T-helper 1 cell (primary cell): ENCODE measurements at places on chromosomes 16 and 17.

- no peak for DNase-seq
Observed at GRCh38 chr17:77999413-78000173, 41.1 kb downstream of the TNRC6C start.

- DNase-seq = no peak
Observed at GRCh38 chr17:7852262-7852670, 2.6 kb upstream of the TMEM88 start.

GRCh38 chr16:2692948-2693651 lies 10.8 kb downstream of the KCTD5 start:
- DNase-seq = no peak

DNA sequence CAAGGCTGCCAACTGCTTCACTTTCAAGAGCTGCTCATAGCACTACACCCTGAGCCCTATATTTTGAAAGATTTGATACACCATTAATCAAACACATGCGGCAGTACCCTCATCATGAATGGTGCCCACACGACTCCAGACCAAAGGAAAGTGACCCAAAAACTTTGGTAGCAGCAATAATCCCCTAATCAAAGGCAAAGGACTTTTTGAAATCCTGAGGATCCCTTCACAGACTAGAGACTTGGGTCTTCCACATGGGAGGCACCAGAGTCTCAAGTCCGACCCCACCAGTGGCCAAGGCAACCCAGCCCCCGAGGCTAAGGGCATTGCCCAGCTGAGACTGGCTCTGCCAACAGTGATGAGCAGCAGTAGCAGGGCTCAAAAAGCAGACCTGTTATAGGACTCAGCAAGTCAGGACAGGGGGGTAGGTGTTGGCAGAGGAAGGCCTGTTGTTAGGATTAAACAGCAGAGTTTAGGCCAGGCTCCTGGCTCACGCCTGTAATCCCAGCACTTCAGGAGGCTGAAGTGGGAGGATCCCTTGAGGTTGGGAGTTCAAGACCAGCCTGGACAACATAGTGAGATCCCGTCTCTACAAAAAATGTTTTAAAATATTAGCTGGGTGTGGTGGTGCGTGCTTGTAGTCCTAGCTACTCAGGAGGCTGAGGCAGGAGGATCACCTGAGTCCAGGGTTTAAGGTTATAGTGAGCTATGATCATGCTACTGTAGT lies 3.2 kb downstream of the TRIM25 start:
- DNase-seq = no peak

GRCh38 chr17:8954339-8954738 lies 11.2 kb downstream of the PIK3R5 start:
- DNase-seq = peak; percentile 72

GRCh38 chr17:158379-158778 lies 21.0 kb downstream of the SCGB1C2 start:
- DNase-seq = no peak

GRCh38 chr17:37605081-37605480 lies 4.1 kb downstream of the SYNRG start:
- no peak for DNase-seq

GRCh38 chr17:77188084-77189066 lies 47.6 kb downstream of the SEC14L1 start:
- DNase-seq = no peak

GRCh38 chr17:77374170-77374936 lies 233.6 kb downstream of the SEC14L1 start:
- DNase-seq = peak; percentile 55

DNA sequence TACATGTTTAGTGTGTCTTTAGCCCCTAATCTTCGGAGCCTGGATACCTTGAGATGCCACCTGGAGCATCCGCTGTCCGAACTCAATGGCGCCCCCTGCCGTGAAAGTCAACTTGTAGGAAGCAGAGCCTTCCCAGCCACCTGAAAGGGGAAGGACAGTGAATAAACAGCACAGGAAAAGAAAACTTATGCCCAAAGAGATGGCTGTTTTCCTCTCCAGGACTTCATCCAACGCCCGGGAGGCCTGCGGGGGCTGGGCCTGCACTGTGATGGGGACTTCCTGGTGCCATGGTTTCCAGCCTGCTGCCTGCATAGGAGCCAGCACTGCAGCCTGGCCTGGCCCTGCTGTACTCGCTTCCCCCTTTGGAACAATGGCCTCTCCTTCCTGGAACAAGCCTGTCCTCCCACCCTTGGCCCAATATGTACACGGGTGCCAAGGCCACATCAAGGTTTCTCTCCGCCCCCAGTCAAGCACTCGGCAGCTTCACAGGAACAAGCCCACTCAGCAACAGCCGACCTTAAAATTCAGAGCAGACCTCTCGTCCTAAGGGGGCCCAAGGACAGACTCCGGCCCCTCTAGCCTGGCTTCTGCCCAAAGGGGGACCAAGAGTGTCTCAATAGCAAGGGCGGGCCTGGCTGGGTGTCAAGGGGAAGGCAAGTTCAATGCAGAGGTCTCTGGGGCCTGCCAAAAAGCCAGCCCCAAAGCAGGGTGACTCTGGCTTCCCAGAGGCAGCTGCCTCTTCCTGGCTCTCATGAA lies 4.5 kb upstream of the UNC13D start:
- peak; percentile 78 for DNase-seq
